ENCODE measurements at places on chromosomes 1 and 21. TPM values are rescaled to one million over a fixed set of nuclear protein-coding genes. Genes with fewer than 3 reads are reported as not detected.

DNA sequence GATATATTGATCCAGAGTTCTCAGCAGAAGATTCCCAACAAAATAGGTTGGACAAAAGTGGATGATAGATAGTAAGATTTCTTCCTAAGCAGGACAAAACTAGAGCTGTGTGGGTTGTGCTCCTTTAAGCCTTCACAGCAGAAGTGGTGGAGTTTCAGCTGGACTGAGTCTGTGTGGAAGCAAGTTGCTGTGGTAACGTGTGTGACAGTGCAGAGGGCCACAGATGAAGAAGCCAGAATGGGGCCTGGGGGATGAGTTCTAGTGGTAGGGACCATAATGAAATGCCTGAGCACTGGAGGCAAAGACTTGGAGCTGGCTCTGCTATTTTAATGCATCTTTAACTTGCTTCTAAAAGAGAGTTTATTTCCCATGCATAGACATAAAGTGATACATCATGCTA lies 238.7 kb upstream of the POGK start:
- no peak for DNase-seq

GRCh38 chr1:936348-937264 lies 12.9 kb downstream of the SAMD11 start:
- no peak for DNase-seq

- no peak for DNase-seq
These were observed 11.5 kb upstream of the SLC2A1 start for GRCh38 chr1:42970143-42970542.

DNA sequence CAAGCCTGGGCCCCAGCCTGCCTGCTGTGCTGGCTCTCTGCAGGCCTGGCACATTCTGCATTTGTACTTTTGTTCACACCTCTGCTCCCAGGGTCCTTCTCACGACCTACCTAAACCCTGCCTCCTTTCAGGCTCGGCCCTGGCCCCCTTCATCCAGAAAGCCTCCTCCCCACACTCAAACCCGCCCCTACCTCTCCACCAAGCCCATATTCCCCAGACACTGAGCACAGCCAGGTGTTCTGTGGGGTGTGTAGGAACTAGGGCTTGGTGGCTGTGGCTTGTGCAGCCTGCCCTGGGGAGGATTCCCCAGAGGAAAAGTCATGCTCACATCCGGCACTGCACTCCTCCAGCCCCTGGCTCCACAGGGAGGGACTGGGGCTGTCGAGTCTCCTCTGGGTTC lies 8.2 kb upstream of the MIXL1 start:
- no peak for DNase-seq

DNA sequence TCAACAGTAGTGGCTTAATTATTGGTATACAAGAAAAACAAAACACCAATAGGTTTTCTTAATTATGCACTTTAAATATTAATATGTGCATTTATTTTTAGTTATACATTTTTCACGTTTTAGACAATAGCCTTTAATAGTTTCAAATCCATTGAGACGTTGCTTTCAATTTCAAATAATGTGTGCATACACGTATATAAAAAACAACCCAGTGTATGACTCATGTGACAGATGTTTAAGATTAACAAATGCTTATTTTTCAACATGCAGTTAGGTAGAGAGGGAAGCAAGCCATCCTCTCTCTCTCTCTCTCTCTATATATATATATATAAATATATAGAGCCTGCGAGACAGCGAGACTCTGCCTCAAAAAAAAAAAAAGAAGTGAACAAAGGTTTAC lies 24.3 kb downstream of the EYA3 start:
- no peak for DNase-seq

- DNase-seq: no peak
These were observed 186.9 kb downstream of the MATN1 start for GRCh38 chr1:30536530-30536929.

- DNase-seq: no peak
These were observed 213.7 kb downstream of the SDCCAG8 start for GRCh38 chr1:243469497-243469896.

GRCh38 chr1:160058087-160058486 lies 11.9 kb downstream of the KCNJ10 start:
- DNase-seq: no peak

DNA sequence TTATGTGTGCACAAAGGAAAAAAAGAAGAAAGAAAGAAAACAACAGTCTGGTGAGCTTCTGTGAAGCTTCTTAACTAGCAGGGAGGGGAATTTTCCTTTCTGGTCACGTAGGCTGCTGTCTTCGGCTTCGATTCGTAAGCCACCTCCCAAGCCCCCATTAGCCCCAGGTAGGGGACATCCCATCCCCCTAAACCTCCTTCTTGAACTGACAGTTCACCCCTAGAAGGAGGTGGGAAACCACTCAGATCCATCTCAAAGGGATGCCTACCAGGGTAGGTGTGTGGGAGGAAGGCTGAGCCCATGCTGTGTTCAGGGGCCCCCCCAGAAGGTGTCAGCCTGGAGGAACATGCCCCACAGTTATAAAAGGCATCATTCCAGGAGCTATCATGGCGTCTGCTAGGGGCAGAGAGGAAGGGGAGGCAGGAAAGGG lies 25.8 kb downstream of the CD247 start:
- no peak for DNase-seq

DNA sequence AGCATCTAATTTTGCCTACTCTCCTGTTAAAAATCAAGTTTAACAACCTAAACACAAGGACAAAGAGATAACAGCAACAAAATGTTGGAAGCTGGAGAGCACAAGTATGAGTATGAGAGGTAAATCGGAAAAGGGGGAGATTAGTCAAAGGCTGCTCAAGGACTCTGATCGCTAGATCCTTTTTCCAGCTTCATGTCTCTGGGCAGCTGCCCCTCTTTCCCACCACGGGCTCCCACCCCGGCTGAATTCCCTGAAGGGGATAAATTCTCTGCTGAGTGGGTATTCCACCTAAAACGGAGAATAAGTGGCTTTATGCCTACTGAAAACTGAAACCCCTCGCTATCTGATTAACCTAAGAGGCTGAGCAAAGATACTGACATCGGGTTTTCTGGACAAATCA lies 696 bp upstream of the CTBS start:
- no peak for DNase-seq

- no peak for DNase-seq
These were observed 14.9 kb upstream of the CD1C start for GRCh38 chr1:158274797-158275196.

DNA sequence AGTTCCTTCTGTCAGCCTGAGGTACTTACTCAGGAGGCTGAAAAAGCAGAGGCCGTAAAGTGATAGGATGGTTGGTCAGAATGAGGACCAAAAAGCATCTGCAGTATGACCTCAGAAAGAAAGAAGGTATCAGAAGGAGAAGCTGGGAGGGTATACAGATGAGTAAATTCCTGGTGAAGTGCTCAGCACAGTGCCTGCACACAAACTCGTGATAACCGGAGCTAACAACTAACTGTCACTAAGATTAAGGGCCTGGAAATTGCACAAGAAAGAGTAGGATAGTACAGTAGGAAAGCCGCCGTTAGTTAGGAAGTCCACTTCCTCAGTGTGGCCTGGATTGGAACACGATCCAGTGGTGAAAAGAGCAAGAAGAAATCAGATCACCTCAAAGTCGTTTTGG lies 62.6 kb downstream of the VPS26C start:
- no peak for DNase-seq

DNA sequence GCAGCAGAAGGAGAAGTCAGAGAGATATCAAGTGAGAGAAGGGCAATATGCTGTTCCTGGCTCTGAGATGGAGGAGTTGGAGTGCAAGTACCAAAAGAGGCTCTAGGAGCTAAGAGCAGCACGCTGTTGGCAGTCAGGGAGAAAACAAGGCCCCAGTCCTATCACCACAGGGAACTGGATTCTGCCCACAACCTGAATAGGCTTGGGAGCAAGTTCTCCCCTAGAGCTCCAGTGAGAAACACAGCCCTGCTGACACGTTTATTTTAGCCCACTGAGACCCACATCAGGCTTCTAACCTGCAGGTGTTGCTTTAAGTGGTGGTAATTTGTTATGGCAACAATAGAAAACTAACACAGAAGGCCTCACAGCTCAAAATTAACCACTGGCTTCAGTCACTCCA lies 31.8 kb upstream of the ZNF644 start:
- DNase-seq: no peak

DNA sequence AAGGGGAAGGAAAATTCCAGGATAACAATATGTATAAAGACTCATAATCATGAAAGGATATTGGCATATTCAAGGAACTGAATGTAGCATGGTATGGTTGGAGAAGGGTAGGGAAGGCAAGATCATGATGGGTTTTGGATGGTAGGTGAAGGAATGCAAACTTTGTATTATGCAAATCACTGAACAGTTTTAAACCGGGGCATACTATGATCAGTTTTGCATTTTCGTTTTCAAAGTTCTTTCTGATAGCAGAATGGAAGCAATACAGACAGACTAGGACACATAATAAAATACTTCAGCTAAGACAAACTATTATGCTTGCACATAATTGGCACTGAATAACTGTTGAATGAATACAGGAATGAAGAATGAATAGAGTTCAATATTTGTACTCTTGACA lies 14.5 kb upstream of the CTH start:
- no peak for DNase-seq

DNA sequence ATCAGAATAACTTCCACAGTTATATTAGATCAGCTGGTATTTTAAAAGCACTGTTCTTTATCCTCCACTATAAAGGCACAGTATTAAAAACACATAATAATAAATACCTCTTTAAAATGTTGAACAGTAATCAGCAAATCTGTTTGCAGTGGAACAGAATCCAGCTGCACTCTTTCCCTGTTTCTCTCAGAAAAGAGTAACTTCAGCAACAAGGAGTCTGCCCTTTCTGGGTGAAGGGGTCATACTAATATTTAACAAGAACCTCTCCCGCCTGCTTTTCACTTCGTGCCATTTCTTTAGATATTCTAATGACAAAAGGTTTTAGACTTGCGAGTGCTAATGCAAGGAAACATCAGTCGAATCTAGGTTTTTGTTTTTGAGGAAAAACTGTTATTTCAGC lies 194.2 kb upstream of the FMN2 start:
- no peak for DNase-seq

Gene LCA5L
- polyA plus RNA-seq: 13.5 TPM

Gene VWA5B1
- polyA plus RNA-seq: 0.26 TPM

Gene LSS
- polyA plus RNA-seq: 132 TPM

Gene LAPTM5
- polyA plus RNA-seq: 85.9 TPM

Gene MSH4
- 0.32 TPM for polyA plus RNA-seq

Gene HPCAL4
- 9.9 TPM for polyA plus RNA-seq
